ENCODE measurements at places on chromosomes 6 and 20. TPM values are rescaled to one million over a fixed set of nuclear protein-coding genes. Genes with fewer than 3 reads are reported as not detected.

The HRH3 gene
- not detected for total RNA-seq

The PRL gene
- not detected for total RNA-seq

The FNDC1 gene
- 0.16 TPM for total RNA-seq

The CYP24A1 gene
- total RNA-seq = not detected

The IP6K3 gene
- total RNA-seq = 29.9 TPM

DNA sequence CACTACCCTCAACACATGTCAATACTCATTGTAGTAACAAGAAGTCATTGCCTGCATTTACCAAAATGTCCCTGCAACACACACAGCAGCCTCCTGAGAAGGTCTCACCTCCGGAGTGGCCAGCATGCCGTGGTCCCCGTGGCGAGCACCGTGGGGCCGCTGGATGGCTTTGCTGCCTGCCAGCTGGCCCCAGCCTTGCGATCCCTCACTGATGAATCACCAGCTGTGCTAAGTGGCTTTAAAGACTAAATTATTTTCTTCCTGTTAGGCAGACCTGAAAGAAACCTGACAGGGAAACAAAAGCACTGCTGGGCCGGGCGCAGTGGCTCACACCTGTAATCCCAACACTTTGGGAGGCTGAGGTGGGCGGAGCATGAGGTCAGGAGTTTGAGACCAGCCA is 306.7 kb downstream of the CDH4 start:
- no peaks in the 10 kb centered on the region for H3K36me3 ChIP-seq
- no peak overlapping the region for H3K4me3 ChIP-seq
- DNase-seq = no peak
- no peak overlapping the region for H3K27ac ChIP-seq
- no peaks in the 10 kb centered on the region for H3K27me3 ChIP-seq

GRCh38 chr6:159125014-159125609 is 44.1 kb upstream of the FNDC1 start:
- no peak for DNase-seq
- no peaks in the 10 kb centered on the region for H3K36me3 ChIP-seq
- H3K27me3 ChIP-seq = no peaks in the 10 kb centered on the region
- no peaks in the 10 kb centered on the region for H3K4me1 ChIP-seq

All from right atrium auricular region (tissue), 2 donors.